ENCODE measurements at places on chromosomes 4 and X. TPM values are rescaled to one million over a fixed set of nuclear protein-coding genes. Genes with fewer than 3 reads are reported as not detected.

The SSX1 gene
- total RNA-seq, result not detected

The NCBP2L gene
- not detected for total RNA-seq

The AWAT2 gene
- total RNA-seq, result not detected

The GRIA3 gene
- 0.80 TPM for total RNA-seq

All from epithelial cell of proximal tubule (primary cell).